Omental fat pad (tissue), 4 donors: ENCODE measurements at places on chromosomes 5 and 9. TPM values are rescaled to one million over a fixed set of nuclear protein-coding genes. Genes with fewer than 3 reads are reported as not detected.

The ELAVL2 gene
- not detected for total RNA-seq

The PCDHB14 gene
- 2.0 TPM for total RNA-seq

The GFI1B gene
- not detected for total RNA-seq

The NPR3 gene
- 11.8 TPM for total RNA-seq

The ADAMTSL1 gene
- 2.0 TPM for total RNA-seq
